ENCODE measurements at places on chromosomes 7 and 10.

GRCh38 chr7:30559611-30560010, 35.1 kb upstream of the GARS1 start:
- no peak for DNase-seq

- peak; percentile 69 for DNase-seq
Observed at GRCh38 chr10:72069751-72070526, 18.4 kb downstream of the SPOCK2 start.

- DNase-seq: no peak
Observed at GRCh38 chr10:8049865-8050555, 4.5 kb upstream of the GATA3 start.

- DNase-seq: no peak
Observed at GRCh38 chr7:92133133-92133736, 1.0 kb downstream of the CYP51A1 start.

GRCh38 chr7:151175793-151176311, 8.4 kb upstream of the GBX1 start:
- no peak for DNase-seq

- no peak for DNase-seq
Observed at GRCh38 chr7:22676385-22676784, 50.6 kb upstream of the IL6 start.

DNA sequence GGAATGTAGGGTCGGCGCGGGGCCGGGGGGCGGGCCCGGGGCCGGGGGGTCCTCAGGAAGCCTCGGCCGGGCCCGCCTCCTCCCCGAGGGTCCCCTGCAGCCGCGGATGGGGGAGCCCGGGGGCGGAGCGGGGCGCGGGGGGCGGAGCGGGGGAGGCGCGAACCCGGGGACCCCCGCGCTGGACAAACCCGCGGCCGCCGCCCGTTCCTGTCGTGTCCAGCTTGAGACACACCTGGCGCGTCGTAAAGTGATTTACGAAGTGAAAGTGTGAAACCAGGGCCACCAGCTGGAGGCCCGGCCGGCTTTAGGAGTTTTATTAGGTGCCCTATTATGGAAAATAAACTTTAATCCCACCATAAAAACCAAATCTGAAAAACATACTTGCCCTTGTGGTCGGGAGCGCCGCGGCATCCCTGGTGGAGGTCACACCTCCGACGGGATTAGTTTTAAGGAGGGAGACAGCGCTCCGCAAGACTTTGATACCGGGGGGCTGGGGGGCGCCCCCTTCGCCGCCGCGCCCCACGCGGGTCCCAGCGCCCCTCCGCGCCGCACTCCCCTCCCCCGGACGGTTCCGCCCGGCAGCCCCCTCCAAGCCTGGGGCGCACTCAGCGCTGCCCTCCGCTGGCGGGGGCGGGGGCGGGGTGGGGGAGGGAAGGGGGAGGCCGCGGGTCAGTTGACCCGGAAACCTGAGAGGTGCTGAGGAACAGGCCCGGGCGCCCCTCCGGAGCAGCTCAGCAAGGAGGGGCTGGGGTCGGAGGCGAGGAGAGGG, 10.3 kb downstream of the MNX1 start:
- DNase-seq: no peak

DNA sequence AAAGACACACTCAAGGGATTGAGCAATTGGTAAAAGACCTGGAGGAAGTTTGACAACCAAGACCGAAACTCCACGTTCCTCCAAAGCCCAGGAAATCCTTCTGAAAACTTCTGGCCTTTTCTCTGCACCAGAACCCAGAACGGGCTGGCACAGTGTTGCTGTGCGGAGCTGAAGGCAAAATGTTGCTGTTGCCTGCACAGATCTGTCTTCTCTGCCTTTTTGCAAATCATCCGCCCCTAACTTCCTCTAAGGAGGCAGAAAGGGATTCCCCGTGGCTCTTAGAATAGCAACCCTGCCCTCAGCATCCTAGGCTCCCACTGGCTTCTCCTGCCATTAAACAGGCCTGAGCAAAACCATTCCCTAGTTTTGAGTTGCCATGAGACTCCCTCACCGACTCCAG, 44.9 kb downstream of the FIGNL1 start:
- DNase-seq: no peak

DNA sequence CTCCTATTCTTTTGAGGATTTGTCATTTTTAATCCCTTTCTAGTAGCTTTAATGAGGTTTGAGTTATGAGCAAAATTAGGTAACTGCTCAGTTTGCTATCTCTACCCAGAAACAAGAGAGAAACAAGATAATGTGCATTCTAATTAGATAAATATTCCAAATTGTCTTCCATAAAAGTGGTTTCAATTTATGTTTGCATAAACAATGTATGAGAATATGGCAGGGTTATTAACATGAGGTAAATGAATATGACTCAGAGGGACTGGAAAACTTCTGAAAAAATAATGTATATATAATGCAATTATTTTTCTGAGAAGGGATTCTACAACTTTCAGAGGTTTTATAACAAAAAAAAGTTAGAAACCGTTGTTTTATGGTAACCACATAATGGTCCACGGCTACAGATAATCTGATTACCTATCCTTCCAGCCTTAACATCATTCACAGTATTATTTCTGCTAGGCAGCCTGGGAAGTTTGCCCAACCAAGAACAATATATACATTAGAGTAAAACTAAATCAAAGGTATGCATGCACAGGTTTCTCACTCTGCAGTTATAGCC, 101.2 kb downstream of the CRPPA start:
- DNase-seq: no peak

DNA sequence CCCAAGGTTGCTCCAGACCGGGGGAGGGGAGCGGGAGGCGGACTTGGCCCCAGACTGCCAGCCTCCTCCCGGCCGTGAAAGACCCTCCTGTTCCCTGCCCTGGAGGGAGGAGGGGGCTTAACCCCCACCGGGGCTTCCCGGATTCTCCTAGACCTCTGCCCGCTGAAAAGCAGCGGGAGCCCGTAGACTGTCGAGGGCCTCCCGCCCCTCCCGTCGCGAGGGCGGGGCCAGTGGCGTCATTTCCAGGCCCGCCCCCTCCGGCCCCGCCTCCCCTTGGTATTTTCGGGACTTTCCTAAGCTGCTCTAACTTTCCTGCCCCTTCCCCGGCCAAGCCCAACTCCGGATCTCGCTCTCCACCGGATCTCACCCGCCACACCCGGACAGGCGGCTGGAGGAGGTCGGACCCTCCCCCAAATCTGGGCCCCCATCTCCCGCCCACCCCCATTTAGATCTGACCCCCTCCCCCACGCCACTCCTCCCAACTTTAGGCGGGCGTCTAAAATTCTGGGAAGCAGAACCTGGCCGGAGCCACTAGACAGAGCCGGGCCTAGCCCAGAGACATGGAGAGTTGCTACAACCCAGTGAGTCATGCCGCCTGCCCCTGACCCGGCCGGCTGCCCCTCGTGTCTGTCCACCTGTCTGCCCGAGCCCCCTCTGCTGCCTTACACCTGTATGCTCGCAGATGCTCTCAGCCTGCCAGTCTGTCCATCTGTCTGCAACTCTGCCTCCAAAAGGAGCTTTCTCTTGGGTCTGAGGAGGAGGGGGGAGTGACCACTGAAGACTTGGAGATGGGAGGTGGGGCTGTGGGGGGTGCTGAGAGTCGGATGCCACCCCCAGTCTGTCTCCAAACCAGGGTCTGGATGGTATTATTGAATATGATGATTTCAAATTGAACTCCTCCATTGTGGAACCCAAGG, at the start of gene NFKB2:
TSS of gene NFKB2 (plus strand) at position 306 of the 917 bp plus-strand sequence. CDS start at position 561, 255 bp downstream.
- peak; percentile 27 for DNase-seq

DNA sequence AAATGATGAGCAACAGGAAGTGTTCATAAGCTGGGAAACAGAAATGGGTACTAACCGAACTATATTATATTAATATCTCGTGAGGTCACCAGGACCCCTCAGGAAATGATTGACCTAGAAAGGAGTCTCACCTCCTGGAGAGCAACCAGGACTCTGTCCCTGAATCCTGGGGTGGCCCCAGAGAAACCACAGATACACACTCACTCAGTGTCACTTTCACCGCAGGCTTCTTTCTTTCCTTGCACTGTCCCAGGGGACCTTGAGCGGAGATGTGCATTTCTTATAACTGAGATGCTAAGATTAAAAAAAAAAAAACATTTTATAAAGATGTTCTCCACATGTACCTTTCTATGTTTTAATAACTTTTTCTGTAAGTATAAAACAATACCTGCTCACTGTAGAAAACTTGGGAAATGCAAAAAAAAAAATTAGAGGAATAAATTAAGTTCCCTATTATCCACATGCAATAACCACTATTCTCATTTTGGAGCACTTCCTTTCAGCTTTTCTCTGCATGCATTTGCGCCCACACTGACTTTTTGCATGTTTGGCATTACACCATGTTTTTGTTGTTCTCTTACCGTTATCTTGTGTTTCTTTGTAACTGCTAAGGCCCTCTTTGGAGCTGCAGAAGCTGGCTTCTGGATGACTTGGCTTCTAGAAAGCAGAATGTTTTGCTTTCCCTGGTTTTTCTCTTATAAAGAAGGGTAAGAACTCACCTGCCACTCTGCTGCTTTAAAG, 15.0 kb downstream of the NOD1 start:
- no peak for DNase-seq

DNA sequence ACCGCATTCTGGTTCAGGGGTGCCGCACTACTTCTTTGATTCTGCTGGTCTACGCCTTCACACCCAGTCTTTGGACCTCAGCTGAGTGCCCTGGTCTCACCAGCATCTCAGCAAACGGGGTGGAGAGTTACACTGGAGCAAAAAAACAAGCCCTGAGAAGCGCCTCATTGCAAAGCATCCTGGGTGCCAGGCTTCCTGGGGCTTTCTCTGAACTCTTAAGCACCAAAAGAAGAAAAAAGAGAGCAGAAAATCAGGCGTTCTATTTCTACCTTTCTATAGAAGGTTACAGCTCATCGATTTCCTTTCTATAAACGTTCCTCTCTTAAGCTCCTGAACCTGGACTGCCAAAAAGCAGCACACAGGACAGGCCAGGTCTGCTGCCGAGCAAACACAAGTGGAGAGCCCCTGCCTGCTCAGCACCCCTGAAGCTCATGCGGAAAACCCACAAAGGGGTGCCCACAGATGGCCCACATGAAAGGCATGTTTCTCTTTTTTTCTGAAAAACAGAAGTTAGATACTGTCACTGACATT, 217.9 kb downstream of the SFMBT2 start:
- no peak for DNase-seq

DNA sequence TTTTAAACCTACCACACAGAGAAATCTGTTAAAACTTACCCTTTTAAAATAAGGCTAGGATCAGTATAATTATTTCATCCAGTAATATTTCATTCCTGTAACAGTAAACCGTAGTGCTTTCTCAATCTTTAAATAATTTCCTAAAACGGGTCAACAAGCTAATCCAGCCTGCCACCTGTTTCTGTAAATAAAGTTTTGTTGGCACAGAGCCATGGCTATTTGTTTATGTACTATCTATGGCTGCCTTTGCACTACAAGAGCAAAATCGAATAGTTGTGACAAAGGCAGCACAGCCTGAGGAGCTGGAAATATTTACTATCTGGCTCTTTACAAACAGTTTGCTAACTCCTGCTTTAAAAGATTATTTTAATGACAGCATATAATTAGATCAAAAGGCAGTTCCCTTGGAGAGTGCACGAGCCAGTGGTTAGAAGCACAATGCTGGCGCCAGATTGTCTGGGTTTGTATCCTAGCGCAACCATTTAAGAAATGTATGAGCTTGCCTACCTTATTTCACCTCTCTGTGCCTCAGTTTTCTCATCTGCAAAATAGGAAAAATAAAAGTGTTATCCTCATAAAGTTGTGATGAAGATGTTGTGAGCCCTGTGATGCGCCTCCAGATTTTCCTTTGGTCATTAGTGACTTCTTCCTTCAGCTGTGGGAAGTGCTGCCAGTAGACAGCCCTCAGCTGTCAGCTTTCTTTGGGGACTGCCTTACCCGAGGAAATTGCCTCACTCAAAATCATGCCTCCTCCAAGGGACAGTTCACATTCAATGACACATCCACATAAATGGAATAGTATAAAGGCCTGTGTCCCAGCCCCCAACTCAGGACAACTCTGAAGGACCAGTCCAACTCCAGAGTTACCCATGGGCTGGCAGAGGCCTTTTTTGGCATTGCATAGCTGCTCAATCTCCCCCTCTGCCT, 11.8 kb upstream of the MIOS start:
- peak; percentile 12 for DNase-seq

GRCh38 chr7:25069900-25070443, 55.1 kb downstream of the CYCS start:
- DNase-seq: peak; percentile 74

GRCh38 chr7:7799138-7799537, 80.7 kb upstream of the RPA3 start:
- DNase-seq: no peak

DNA sequence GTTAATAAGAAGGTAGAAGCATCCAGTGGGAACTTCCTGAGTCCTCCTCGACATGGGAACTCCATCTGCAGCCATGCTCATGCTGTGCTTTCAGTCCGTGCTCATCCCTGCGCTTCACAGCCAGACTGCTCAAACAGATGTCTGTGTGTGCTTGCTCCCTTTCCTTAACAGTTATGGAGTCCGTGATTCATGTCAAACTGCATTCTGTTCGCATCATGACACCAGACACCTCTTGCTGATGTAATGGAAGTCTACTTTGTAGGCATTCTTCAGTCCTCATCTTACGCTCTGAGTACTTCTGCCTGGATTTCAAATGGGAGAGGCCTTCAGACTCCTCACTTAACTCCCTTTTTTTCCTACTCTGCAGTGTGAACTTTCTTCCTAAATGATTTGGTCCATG, 304.9 kb downstream of the SUGCT start:
- DNase-seq: no peak

GRCh38 chr7:118306771-118307170, 82.3 kb downstream of the ANKRD7 start:
- DNase-seq: no peak

GRCh38 chr7:2924866-2925840, 81.0 kb upstream of the GNA12 start:
- DNase-seq: no peak

- peak; percentile 66 for DNase-seq
Observed at GRCh38 chr7:130273933-130274255, 7.2 kb downstream of the CPA2 start.

GRCh38 chr7:124459101-124460055, 306.2 kb downstream of the GPR37 start:
- no peak for DNase-seq

- DNase-seq: no peak
Observed at GRCh38 chr7:2923886-2924574, 79.9 kb upstream of the GNA12 start.

DNA sequence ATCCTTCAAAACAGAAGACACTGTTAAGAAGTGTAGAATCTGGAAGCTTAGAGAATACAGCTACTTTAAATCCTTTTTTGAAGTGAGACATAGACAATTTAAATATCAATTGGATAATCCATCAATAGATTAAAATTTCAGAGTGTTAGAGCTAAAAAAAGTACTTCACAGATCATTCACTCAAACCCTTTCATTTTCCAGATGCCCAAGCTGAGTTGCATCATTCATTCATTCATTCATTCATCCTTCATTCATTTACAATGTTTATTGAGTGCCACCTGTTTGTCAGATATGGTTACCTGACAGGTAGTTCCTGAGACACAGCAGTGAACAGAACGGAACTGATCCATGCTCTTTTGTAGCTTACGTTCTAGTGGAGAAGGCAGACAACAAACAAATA, 290.7 kb upstream of the MTPN start:
- no peak for DNase-seq

- no peak for DNase-seq
Observed at GRCh38 chr7:142053988-142054387, 57.5 kb upstream of the MGAM2 start.
